ENCODE measurements at places on chromosomes 3 and 15. TPM values are rescaled to one million over a fixed set of nuclear protein-coding genes. Genes with fewer than 3 reads are reported as not detected.

ZDHHC23 gene
- 1.8 TPM for total RNA-seq

CADM2 gene
- total RNA-seq = 0.29 TPM

DUOXA2 gene
- total RNA-seq = not detected

LYSMD2 gene
- 21.9 TPM for total RNA-seq

C3orf62 gene
- 10.4 TPM for total RNA-seq

LMAN1L gene
- total RNA-seq = 1.0 TPM

DNA sequence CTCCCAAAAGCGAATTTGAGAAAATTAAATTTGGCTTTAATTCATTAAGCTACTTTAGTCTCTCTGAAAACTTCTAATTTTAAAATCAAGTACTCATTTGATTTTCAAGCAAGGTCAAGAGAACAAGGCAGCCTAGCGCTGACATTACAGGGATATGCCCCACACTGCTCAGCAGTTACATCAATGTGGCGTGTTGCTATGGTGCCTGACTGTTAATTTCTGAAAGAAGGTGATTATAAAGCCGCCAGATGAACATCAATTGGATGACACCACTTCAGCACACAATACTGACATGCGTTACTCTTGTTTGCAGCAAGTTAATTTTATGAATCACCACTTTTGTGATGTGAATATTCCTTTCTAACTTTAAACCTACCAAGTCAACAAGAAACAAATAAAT lies 284.4 kb downstream of the FOXP1 start:
- peaks cover 28% of the 10 kb centered on the region for H3K36me3 ChIP-seq
- no peak overlapping the region for H3K27ac ChIP-seq
- no peaks in the 10 kb centered on the region for H3K27me3 ChIP-seq

- H3K27ac ChIP-seq = no peak overlapping the region
- DNase-seq = no peak
- no peaks in the 10 kb centered on the region for H3K27me3 ChIP-seq
- H3K4me3 ChIP-seq = no peak overlapping the region
- no peaks in the 10 kb centered on the region for H3K36me3 ChIP-seq
These were observed 208.7 kb upstream of the CDIN1 start for GRCh38 chr15:36370731-36371112.

DNA sequence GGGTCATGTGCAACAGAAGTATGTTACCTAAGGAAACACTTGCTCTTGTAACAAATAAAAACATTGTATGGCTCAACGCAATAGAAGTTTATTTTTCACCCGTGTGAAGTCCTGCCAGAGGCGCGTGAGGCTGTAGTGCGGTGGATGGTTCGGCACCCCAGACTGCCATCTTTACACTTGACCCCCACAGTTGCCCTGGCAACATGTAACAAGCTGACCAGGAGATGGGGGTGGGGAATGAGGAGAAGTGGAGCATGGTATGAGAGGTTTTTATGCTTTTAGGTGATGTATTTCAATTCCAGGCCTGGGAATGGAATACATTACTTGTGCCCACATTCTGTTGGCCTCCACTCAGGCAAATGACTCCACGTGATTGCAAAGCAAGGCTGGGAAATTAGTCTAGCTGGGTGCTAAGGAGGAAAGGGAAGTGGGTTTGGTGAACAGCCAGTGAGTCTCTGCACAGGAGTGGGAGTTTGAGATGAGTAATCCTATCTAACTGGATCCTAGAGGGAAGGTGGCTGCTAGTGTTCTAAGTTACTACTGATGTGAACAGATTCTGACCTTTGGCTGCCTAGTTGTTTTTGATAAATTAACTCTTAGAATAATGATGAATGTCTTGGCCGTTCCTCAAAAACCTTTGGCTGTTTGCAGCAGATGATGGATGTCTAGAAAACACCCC lies 33.8 kb upstream of the GREM1 start:
- DNase-seq = no peak
- H3K4me3 ChIP-seq = no peak overlapping the region
- peaks cover 9% of the 10 kb centered on the region for H3K4me1 ChIP-seq
- no peaks in the 10 kb centered on the region for H3K27me3 ChIP-seq
- H3K36me3 ChIP-seq = no peaks in the 10 kb centered on the region

- H3K36me3 ChIP-seq = no peaks in the 10 kb centered on the region
- no peak overlapping the region for H3K27ac ChIP-seq
- no peaks in the 10 kb centered on the region for H3K27me3 ChIP-seq
- DNase-seq = no peak
These were observed 171.4 kb upstream of the ALCAM start for GRCh38 chr3:105195260-105195659.

DNA sequence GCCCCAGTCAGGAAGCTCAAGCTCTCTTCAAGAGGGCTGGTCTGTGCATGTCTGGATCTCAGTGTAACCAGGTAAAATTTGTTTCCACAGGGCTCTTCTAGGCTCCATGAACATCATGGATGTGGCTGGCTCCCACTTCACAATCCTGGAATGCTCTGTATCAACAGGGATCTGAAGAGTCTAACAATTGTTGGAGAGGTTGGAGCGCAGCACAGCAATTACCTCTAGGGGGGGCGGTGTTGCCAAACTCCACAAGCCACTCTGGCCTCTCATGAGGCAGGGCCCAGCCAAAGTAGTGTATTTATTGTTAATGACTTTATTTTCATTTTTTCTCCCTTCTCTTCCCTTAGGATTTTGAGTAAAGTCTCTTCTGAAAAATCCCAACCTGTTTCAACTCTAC lies 6.1 kb upstream of the EIF2B5 start:
- H3K4me3 ChIP-seq = no peak overlapping the region
- peaks cover 3% of the 10 kb centered on the region for H3K4me1 ChIP-seq
- H3K27ac ChIP-seq = no peak overlapping the region
- DNase-seq = peak; percentile 41
- H3K36me3 ChIP-seq = no peaks in the 10 kb centered on the region
- no peaks in the 10 kb centered on the region for H3K27me3 ChIP-seq

- no peak for DNase-seq
- H3K27ac ChIP-seq = no peak overlapping the region
- H3K36me3 ChIP-seq = no peaks in the 10 kb centered on the region
These were observed 11.6 kb downstream of the RPL15 start for GRCh38 chr3:23928524-23928923.

GRCh38 chr3:155494332-155494731 lies 200.8 kb upstream of the STRIT1 start:
- no peak for DNase-seq
- peak overlapping the region; percentile 26 for H3K27ac ChIP-seq
- H3K36me3 ChIP-seq = peaks cover 2% of the 10 kb centered on the region
- H3K4me1 ChIP-seq = peaks cover 10% of the 10 kb centered on the region

DNA sequence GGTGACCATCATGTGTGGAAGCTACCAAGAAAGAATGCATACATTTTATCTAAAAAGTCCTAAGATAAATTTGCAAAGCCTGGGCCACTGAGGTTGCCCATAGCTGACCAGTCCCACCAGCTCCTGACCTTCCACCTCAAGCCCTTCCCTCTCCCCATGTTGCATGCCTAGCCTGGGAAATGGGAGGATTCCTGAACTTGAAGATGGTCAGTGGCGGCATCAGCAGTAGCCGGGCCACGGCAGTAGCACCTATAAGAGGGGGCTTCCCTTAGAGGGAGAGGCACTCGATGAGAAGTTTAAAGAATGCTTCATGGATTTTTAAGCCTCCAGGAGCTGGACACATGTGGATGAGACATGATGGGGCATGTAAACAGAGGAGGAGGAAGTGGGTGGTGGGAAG lies 172.1 kb downstream of the KLF13 start:
- peak; percentile 9 for DNase-seq
- H3K4me1 ChIP-seq = peaks cover 3% of the 10 kb centered on the region
- H3K4me3 ChIP-seq = no peak overlapping the region
- H3K27me3 ChIP-seq = peaks cover 8% of the 10 kb centered on the region
- H3K36me3 ChIP-seq = no peaks in the 10 kb centered on the region

DNA sequence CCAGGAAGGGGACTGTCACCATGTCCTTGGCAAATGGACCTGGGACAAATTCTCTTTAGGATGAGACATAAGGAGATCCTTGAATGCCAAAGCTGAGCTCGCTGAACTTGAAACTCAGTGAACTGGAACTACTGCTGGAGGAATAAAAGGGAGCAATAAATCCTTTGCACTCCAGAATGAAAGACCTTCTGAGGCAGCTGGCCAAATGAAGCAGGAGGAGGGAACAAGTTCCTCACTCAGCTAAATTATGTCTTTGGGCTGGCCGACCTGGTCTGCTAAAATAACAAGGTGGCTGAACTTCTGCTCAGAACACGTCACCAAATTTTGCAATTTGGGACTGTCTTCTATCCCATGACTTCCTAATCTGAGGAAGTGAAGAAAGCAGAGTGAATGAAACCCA lies 314.7 kb downstream of the LPP start:
- DNase-seq = no peak
- H3K4me1 ChIP-seq = no peaks in the 10 kb centered on the region
- no peak overlapping the region for H3K4me3 ChIP-seq
- no peak overlapping the region for H3K27ac ChIP-seq
- H3K36me3 ChIP-seq = peaks cover 8% of the 10 kb centered on the region

DNA sequence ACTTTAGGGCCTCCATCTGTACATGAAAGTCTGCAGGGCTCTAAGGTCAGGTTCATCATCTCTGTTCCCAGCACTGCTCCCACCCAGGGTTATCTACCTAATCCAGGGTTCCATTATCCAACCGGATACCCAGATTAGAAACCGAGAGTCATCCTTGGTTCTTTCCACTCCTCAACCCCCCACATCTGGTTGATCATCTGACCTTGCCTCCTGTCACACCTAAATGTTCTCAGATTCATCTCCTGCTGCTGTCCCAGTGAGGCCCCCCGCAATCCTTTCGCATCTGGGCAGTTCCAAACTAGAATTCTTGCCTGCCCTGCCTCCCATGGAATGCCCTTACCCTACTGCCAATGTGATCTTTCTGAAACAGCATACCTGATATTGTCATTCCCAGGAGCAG lies 136.5 kb downstream of the PDE8A start:
- no peak overlapping the region for H3K4me3 ChIP-seq
- no peak overlapping the region for H3K27ac ChIP-seq
- no peaks in the 10 kb centered on the region for H3K4me1 ChIP-seq
- H3K36me3 ChIP-seq = peaks cover 22% of the 10 kb centered on the region

GRCh38 chr15:56208641-56209155 lies 35.0 kb downstream of the RFX7 start:
- no peak for DNase-seq
- H3K4me3 ChIP-seq = no peak overlapping the region
- H3K36me3 ChIP-seq = peaks cover 42% of the 10 kb centered on the region
- no peak overlapping the region for H3K27ac ChIP-seq
- peaks cover 47% of the 10 kb centered on the region for H3K4me1 ChIP-seq
- no peaks in the 10 kb centered on the region for H3K27me3 ChIP-seq
